NCI-H1048 (cell line): ENCODE measurements at places on chromosomes 7 and 10.

GRCh38 chr10:26448292-26448691 lies 10.2 kb downstream of the APBB1IP start:
- no peak for DNase-seq

DNA sequence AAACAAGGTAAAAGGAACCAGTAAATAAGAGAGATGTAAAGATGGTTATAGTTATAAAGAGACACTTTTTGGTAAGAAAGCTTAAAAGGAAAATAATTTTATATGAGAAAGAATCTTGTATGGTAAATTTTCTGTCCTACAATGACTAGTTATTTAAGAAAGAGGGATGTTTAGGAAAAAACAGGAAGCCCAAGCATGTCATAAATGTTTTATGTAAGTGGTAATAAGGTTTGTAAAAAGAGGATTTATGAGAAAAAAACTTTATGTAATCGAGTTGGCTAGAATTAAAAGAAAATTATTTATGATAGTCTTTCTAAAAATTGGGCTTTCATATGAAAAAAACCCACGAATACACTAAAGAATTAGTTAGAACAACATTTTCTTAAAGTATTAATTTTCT lies 34.2 kb upstream of the CREB3L2 start:
- DNase-seq = no peak

GRCh38 chr7:158110034-158110590 lies 477.5 kb downstream of the PTPRN2 start:
- no peak for DNase-seq

- DNase-seq = no peak
Observed at GRCh38 chr7:146960773-146961391, 844.3 kb downstream of the CNTNAP2 start.

DNA sequence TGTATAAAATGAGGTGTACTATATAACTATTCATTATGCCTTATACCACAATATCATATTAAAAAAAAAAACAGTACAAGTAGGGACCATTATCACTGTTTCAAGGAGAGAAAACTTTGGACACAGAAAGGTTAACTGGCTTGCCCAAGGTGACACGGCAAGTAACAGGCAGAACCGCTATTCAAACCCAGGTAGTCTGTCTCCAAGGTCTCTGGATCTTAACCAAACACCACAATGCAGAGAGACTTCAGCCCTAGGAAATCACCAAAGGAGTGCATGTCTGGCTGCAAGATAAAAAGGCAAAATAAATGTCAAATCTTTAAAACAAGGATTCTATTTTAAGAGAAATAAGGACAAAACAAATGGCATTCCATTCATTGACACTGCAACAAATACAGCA lies 56.3 kb downstream of the CADPS2 start:
- DNase-seq = no peak

DNA sequence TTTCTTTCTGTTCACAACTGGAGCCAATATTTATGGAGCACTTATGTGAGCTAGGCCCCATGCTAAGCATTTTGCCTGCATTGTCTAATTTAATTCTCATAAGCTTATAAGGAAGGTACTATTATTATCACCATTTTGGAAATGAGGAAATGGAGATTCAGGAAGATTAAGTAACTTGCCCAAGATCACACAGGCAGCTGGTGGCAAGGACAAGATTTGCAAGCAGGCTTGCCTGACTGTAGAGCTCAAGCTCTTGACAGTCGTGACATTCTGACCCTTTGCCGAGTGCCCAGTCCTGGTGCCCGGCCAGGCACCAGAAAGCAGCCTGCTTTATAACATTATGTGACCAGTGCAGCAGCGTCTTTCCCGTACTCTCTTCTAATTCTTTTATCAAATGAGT lies 38.2 kb downstream of the WNT2 start:
- DNase-seq = no peak

- DNase-seq = no peak
Observed at GRCh38 chr7:19621740-19622139, 87.1 kb downstream of the POLR1F start.

DNA sequence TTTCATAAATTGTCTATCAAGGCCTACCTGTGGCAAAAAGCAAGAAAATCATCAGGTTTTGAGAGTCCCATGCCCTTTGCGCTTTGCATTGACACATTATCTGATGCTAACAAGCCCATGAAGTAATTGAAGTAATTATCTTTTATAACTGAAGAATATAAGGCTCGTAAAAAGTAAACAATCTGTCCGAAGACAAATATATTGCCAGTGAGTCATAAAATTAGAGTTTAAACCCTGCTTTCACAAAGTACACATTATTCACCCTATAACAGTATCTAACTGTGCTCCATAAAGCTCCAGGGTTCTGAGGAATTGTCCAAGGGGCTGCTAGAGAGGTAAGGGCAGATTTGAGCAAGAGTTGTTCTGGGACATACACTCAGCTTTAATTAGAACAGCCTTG lies 102.3 kb upstream of the PPP1R3A start:
- DNase-seq = no peak

DNA sequence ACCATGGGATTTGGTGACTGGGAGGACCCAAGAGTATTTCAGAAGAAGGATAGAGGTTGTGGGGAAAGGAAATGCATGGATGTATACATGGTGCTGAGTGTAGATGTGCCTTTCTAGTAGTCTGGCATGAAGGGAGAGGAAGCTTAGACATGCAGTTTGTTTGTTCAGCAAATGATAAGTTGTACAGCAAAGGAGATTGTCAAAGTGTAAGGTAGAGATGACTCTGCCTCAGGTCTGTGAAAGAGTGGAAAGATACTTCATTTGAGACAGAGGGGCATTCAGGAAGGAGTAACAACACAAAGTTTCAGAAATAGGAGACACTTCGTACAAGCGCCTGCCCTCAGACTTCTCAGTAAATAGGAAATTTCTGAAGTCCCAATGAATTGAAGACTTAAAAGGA lies 152.3 kb downstream of the CELF2 start:
- DNase-seq = no peak

DNA sequence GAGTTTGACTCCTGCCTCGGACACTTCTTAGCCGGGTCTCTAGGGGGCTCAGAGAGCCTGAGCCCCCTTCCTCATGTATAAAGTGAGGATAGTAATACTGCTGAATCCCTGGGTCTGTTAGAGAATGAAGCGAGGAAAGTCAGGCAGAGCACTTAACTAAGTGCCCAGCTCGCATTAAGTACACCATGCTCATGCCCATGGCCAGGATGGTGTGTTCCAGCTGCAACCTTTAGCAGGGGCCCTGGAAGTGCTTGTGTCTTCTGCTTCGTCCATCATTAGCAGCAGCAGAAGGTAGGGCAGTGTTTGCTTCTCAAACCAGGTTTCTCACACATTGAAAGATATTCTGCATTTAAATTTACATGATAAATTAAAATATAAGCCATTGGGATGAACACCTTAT lies 27.3 kb upstream of the WDFY4 start:
- no peak for DNase-seq

GRCh38 chr10:48759113-48759901 lies 74.6 kb downstream of the WDFY4 start:
- DNase-seq = no peak

GRCh38 chr7:73582664-73583202 lies 4.4 kb upstream of the TBL2 start:
- DNase-seq = no peak

DNA sequence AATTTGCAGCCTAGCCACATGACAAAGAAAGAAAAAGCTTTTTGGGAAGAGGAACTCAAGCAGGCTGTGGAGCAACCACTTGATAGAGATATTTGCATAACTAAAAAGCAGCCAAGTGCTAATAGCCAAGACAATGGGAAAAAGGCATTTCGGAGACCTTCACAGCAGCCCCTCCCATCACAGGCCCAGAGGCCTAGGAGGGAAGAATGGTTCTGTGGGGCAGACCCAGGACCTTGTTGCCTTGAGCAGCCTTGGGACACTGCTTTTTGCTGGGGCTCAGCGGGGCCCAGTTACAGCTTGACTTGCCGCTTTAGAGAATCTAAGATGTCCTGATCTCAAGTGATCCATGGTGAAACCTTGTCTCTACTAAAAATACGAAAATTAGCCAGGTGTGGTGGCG lies 38.5 kb downstream of the FAM149B1 start:
- DNase-seq = no peak

DNA sequence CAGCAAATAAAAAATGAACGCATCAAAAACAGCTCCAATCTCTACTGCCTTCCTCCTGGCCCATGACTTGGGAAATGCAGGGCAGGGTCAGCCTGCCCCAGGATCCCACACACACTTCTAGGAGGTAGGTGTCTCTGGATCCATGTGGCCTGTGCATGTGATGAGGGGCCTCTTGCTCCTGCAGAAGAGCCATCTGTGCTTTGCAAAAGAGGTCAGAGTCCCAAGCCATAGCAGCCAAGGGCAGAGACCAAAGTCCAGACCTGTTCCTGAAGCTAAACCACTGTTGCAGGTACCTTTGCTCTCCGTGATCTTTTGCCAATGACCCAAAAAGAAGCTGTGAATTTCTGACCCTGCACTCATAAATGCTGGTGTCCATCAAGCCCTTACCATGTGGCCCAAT lies 57.1 kb downstream of the KCNMA1 start:
- no peak for DNase-seq

DNA sequence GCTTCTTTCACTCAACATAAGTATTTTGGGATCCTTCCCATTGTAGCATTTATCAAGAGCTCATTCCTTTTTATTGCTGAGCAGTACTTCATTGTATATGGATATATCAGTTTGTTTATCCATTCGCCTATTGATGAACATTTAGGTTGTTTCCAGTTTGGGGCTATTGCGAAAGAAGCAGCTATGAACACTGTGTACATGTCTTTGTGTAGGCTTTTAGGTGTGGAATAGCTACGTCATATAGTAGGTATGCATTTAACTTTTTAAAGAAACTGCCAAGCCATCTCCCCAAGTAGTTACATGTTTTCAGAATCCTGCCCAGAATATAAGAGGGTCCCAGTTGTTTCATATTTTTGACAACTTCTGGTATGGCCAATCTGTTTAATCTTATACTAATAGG lies 468.1 kb downstream of the IPMK start:
- no peak for DNase-seq

GRCh38 chr10:47164126-47164799 lies 135.7 kb upstream of the GDF10 start:
- no peak for DNase-seq

DNA sequence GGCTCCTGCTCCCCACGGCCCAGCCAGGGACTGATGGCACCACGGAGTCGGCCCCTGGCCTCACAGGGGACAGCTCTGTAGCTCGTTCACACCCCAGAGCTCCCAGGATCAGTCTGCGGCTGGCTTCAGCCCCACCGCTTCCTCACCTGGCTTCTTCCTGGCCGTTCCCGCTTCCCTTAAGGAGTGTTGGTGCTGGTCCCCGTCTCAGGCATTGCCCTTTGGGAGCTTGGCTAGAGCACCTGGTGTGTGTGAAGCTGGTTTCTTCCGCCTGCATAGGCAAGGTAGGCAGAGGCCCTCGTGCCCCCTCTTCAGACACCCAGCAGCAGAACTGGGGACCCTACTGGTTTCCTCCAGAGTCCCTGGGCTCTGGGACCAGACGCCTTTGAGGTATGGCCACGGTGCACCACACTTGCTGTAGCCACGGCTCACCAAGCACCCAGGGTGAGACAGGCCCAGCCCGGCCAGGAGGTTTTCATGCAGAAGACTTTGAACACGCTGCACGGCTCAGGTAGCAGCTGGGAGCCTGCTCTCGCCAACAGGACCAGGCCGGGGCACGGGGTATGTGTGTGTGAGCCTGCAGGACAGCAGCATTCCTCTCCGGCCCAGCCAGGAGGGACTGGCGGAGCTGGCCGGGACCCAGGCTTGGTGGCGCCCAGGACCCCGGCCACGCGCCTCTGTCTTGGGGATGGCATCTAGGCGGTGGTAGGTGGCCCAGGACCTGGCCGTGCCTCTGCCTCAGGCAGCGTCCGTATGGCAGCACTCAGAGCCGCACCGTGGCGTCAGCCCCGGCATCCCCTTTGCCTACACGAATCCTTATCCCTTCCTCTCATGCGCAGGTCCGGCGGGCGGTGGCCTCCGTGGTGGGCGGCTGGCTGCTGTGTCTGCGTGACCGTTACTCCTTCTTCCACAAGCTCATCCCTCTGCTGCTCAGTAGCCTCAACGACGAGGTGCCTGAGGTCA lies 13.2 kb upstream of the PRKAR1B start:
- no peak for DNase-seq

GRCh38 chr10:70592186-70592735 lies 10.3 kb downstream of the PRF1 start:
- no peak for DNase-seq

DNA sequence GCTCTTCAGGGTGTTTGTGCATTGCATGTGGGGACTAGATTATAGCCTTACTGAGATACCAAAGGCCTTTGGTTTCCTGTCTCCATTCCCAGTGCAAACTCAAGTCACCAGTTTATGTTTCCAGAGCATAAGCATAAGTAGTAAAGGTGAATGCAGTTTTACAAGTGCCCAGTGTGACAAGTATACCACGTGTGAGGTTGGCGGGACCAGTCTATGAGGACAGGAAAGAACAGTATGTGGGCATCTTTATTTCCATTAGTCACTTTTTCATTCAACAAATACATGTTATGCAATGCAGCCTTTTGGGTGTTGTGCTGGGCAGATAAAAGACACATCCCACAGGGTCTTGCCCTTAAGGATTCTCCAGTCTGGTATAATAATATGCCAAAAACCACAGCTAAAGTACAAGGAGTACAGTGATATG lies 146.5 kb downstream of the ARID5B start:
- no peak for DNase-seq

- DNase-seq = no peak
Observed at GRCh38 chr10:77768039-77768438, 130.4 kb upstream of the KCNMA1 start.

DNA sequence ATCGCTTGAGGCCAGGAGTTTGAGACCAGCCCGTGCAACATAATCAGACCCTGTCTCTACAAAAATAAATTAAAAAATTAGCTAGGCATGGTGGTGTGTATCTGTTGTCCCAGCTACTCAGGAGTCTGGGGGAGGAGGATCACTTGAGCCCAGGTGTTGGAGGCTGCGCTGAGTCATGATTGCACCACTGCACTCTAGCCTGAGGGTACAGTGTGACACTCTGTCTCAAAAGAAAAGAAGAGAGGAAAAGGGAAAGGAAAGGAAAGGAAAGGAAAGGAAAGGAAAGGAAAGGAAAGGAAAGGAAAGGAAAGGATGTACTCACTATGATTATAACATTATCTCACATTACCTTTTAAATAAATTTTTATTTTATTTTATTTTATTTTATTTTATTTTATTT lies 56.5 kb upstream of the MPP7 start:
- DNase-seq = no peak

- DNase-seq = no peak
Observed at GRCh38 chr7:93092757-93093370, 24.9 kb downstream of the SAMD9 start.

DNA sequence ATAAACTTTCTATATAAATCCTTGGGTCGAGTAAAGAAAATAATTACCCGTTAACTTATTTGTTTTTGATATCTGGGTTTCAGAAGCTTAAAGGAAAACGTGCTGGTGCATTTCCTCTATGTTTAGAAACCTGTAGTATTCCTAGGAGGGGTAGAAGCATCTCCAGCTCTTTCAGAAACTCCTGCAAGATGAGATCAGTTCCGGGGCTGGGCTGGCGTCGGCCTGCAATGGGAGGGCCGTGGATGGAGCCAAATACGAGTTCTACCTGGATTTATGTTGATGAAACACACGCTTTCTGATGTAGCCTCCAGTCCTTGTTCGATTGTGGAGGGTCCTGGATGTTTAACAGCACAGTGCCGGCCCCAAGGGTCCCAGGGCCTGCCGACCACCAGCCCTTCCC lies 35.8 kb upstream of the DIP2C start:
- no peak for DNase-seq

- DNase-seq = no peak
Observed at GRCh38 chr7:35695473-35695850, 527 bp upstream of the HERPUD2 start.

GRCh38 chr7:150962553-150963399 lies 15.3 kb downstream of the KCNH2 start:
- DNase-seq = no peak

- DNase-seq = no peak
Observed at GRCh38 chr10:84059526-84059925, 79.8 kb upstream of the GHITM start.
